ENCODE measurements at places on chromosomes 1 and 21.

DNA sequence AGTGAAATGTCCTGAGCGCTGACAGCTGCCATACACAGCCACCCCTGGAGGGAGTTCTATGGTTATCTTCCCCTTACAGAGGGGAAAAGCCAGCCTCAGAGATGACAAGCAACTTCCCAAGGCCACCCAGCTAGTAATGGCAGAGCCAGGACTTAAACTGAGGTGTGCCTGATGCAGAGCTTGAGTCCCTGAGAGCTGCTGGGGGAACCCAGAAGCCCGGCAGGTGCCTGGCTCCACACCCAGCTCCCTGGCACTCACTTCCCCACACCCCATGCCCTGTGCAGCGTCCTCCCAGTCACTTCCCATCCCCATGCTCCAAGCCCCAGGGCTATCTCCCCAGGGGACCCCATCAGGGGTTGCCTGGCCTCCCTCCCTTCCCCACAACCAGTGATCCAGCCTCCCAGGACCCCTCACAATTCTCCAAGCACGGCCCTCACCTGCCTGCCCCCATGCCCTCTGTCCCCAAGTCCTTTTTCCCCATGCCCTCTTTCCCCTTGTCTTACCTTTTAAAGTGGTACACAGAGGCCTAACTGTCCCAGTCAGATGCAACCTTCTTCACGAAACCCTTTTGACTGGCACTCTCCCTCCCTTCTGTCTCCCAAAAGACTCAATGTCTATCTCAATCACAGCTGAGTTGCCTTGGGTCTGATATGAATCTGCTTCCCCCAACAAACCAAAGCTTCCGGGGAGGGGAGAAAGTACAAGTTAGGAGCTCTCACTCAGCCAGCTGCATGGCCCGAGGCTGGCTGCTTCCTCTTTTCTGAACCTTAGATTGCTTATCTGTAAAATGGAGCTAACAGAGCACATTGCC lies 39.8 kb upstream of the LRP8 start:
- DNase-seq = no peak

- DNase-seq = no peak
Observed at GRCh38 chr1:212951947-212952640, 1.8 kb downstream of the VASH2 start.

- peak; percentile 76 for DNase-seq
Observed at GRCh38 chr1:1432951-1433803, 2.3 kb upstream of the VWA1 start.

GRCh38 chr1:228039986-228040385 lies 33.2 kb downstream of the WNT3A start:
- no peak for DNase-seq

- DNase-seq = no peak
Observed at GRCh38 chr1:45015683-45016082, 3.6 kb downstream of the UROD start.

- peak; percentile 70 for DNase-seq
Observed at GRCh38 chr1:205536759-205537361, 32.4 kb downstream of the CDK18 start.

GRCh38 chr1:16063226-16063829 lies 10.1 kb downstream of the FAM131C start:
- no peak for DNase-seq

DNA sequence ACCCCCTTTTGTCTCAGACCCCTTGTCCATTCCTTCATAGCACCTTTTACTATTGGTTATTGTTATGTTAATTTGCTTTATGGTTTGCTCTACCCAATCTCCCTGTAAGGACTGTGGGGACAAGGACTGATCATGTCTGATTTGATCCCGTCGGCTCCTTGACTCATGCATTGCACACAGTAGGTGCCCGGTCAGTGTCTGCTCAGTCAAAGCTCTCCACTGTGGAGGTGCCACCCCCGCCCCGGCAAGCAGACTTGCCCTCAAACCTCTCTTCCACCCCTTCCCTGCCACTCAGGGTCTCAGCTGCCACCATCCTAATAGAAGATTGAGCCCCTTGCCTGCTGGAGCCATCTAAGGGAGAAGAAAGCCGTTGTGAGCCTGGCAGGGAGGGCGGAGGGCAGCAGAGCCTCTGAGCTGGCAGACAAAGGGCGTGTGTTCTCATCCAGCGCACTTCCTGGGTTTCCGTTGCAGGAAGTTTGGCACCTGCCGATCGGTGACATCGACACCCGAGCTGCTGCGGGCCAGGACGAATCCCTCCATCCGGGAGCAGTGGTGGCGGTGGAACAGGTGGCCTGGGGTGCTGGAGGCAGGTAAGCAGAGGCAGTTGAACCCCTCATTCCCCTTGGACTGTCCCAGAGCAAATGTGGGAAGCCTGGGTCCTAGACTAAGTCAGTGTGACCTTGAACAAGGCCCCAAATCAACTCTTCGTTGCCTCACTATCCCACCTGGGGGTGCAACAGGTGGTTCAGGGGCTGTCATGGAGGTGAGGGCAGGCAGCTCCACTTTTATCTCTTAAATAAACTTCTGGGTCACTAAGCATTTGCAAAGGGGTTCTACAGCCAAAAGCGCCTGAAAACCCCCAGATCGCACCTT lies 2.2 kb upstream of the FBLIM1 start:
- DNase-seq = no peak

DNA sequence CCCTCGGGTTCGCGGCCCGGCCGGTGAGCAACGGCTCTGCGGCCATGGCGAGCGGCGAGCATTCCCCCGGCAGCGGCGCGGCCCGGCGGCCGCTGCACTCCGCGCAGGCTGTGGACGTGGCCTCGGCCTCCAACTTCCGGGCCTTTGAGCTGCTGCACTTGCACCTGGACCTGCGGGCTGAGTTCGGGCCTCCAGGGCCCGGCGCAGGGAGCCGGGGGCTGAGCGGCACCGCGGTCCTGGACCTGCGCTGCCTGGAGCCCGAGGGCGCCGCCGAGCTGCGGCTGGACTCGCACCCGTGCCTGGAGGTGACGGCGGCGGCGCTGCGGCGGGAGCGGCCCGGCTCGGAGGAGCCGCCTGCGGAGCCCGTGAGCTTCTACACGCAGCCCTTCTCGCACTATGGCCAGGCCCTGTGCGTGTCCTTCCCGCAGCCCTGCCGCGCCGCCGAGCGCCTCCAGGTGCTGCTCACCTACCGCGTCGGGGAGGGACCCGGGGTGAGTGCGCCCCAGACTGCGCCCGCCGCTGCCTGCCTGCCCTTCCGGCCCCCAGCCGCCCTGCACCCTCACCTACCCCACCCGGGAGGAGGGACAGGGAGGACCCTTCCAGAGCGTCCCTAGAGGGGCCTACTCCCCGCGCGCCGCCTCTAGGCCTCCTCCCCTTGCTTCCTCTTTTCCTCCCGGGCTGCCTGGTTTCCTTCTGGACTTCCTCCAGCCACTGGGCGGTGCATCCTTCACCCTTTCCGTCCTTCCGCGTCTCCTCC lies at the start of gene RNPEP:
Gene RNPEP (plus strand): TSS at position 26 of the 757 bp plus-strand sequence. CDS start 19 bp downstream, at position 45.
- DNase-seq = peak; percentile 67

- no peak for DNase-seq
Observed at GRCh38 chr1:2081326-2081885, 31.2 kb downstream of the PRKCZ start.

- DNase-seq = no peak
Observed at GRCh38 chr1:169070547-169070946, 35.9 kb upstream of the ATP1B1 start.

GRCh38 chr1:60972841-60973364 lies 109.5 kb upstream of the NFIA start:
- no peak for DNase-seq

- DNase-seq = no peak
Observed at GRCh38 chr1:87497380-87498203, 168.9 kb downstream of the LMO4 start.

DNA sequence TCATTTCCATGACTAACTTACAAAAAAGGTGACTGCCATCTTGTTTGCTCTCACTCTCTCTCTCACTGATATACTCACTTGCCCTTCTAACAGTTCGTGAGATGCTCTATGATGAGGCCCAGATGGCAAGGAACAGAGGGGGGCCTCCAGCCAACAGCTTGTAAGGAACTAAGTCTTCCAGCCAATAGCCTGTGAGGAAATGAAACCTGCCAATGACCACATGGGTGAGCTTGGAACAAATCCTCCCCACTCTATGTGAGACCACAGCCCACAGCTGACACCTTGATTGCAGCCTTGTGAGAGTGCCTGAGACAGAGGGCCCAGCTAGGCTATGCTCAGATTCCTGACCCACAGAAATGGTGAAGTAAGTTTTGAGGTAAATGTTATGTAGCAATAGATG lies 153.7 kb downstream of the HHIPL2 start:
- no peak for DNase-seq

DNA sequence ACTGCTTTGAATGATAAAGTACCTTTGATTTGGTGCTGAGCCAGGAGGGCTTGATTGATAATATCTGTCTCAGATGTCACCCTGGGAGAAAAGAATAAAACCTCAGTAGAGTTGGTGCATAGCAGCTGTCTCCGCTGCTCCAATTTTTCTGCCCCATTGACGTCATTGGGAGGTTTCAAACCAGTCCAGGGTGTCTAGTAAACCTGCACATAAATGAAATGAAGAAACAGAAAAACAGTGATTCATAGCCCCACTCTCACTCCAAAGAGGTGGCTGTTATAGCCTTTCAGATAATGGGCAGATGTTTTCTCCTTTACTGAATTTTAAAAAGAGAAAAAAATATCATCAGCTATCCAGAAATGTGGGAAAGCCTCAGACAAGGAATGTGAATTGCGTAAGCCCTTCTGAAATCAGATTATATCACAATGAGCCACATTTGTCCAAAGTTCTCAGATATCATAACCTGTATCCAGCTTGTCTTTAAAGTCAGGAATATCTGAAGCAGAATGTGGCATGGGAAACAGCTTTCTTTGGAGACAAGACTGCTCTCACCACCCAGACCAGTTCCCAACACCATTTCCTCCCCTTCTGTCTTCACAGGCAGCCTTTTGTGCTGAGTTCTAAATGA lies 351.3 kb upstream of the SGIP1 start:
- no peak for DNase-seq

GRCh38 chr1:155127105-155127966 lies at the start of gene EFNA1:
Gene EFNA1, plus strand, starts transcription at chr1:155127876. Its CDS starts 102 bp downstream, at chr1:155127978.
- DNase-seq = peak; percentile 91

DNA sequence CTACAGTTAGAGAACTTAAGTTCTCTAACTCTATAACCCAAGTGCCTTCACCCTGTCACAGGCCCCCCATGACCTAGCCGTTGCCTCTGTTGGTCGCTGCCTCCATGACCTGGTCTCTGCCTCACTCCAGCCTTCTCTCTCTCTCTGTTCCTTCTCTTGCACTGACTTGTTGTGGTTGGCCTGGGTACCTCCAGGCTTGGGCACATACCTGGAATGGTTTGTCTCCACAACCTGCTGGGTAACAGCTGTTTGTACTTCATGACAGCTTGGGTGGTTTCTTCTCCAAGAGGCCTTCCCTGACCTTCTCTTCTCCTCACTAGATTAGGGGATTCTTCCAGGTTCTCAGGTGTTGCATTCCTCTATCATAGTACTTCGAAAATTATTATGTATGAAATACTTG lies 371.6 kb upstream of the USP24 start:
- no peak for DNase-seq

- DNase-seq = no peak
Observed at GRCh38 chr1:14660801-14661200, 62.3 kb downstream of the KAZN start.

DNA sequence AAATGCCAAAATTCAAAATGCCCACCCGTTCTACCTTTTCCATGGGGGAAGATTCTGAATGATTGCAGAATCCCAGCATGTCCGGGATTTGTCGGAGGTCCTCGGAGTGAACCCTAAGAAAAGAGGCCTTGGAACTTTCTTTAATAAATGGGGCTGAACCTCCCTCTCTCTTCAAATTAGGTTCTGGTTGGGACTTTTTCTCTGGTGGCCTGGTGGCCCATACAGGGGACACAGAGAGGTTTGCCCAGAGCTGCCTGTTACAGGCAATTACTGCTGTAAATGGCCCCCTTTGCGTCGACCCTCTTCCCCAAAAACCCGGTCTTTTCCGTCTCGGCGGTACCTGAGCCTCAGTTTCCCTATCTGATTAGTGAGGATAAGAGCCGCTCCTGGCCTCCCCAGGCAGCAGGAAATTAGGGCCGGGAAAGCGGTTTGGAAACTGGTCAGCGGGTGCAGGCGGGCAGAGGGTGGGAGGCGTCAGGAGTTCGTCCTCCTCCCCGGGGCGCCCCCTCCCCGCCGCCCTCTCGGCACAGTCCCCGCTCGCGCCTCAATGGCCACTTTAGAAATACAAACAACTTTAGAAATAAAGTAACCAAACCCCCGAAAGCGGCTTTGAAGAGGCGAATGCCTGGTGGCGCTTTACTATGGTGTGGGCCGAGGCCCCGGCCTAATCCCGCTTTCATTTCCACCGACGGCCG lies 15.6 kb downstream of the PAX7 start:
- DNase-seq = no peak

DNA sequence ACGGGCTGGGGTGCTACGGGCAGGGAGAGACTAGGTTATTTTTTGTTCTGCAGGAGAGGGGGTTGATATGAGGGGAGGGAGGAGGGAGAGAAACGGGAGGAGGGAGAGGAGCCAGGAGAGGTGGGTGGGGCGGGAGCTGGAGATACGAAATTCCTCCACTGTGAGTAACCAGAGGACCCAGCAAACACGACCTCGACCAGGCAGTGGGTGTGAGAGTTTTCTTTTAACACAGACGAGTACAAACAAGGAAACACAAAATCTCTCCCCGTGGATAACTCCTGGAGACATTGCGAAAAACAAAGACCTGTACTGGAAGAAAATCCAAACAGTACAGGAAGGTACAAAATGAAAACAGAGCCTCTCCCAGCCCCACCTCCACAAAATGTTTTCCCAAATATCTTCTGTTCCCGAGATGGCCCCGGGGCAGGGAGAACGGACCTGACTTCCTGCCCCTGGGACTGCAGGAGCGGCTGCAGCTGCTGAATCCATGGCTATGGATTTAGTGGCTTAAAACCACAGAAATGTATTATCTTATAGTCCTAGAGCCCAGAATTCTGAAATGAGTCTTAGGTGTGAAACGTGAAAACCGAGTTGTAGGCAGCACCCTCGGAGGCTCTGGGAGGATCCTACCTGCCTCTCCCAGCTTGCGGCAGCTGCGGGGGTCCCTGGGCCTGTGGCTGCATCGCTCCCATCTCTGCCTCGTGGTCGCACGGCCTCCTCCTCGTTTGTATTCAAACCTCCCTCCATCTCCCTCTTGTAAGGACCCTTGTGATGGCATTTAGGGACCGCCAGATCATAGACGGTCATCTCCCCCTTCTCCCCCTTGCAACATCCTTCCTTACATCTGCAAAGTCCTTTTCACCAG lies 82.2 kb downstream of the RIPK4 start:
- no peak for DNase-seq

DNA sequence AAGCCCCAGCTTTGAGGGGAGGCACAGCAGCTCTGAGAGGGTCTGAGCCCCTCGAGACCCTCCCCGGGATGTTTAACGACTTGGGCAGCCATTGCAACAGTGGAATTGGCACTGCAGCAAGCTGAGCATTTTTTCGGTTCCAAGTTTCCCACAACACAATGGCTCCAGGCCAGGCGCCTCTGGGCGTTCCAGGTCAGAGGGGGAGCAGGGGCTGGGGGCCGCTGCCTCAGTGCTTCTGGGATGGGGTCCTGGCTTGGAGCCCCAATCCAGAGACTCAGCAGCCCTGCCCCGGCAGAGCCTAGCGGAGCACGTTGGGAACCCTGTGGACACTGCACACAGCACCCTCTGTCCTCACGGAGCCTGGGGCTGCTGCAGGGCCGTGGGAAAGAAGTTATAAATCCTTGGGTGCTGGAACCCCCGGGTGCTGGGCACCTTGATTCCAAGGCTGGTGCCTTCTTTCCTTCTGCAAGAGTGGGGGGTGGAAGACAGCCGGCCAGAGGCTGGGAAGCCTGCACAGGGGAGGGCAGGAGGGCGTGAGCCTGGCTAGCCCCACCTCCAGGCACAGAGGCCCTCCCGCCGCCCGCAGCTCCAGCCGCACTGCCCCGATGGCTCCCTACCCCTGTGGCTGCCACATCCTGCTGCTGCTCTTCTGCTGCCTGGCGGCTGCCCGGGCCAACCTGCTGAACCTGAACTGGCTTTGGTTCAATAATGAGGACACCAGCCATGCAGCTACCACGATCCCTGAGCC lies 50.1 kb downstream of the COL18A1 start:
- DNase-seq = peak; percentile 30
